ENCODE measurements at places on chromosomes 13 and 19.

DNA sequence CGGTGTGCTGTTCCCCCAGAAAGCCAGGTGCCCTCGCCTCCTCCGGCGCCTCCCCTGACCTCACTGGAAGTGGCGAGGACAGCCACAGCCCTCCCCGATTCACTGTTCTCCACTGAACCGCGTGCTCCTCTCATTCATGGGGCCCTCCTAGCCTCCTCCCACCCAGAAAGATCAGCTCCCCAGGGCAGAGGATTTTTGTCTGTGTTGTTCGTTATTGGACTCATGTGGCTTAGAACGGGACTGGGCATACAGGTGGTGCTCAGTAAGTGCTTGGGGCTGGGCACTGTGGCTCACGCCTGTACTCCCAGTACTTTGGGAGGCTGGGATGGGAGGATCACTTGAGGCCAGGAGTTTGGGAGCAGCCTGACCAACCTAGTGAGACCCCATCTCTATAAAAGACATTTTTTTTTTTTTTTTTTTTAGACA is 3.8 kb downstream of the PRTN3 start:
- DNase-seq = no peak

DNA sequence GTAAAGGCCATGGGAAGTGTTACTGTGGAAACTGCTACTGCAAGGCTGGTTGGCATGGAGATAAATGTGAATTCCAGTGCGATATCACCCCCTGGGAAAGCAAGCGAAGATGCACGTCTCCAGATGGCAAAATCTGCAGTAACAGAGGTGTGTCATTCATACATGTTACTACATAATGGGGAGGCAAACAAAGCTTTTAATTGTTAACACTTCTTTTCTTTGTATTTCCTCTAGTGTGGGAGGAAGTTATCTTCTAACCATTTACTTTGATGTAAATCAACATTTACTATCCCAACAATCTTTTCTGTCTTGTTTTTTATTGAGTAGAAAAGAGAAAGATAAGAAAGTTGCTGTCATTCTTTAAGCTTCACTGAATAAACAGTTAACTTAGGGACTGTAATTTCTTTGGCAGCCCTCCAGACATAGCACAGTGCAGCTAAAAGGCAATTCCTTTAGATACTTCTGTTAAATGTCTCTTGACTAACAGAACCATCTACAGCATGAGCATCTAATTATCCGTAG is 126.9 kb downstream of the ITGBL1 start:
- DNase-seq = no peak

DNA sequence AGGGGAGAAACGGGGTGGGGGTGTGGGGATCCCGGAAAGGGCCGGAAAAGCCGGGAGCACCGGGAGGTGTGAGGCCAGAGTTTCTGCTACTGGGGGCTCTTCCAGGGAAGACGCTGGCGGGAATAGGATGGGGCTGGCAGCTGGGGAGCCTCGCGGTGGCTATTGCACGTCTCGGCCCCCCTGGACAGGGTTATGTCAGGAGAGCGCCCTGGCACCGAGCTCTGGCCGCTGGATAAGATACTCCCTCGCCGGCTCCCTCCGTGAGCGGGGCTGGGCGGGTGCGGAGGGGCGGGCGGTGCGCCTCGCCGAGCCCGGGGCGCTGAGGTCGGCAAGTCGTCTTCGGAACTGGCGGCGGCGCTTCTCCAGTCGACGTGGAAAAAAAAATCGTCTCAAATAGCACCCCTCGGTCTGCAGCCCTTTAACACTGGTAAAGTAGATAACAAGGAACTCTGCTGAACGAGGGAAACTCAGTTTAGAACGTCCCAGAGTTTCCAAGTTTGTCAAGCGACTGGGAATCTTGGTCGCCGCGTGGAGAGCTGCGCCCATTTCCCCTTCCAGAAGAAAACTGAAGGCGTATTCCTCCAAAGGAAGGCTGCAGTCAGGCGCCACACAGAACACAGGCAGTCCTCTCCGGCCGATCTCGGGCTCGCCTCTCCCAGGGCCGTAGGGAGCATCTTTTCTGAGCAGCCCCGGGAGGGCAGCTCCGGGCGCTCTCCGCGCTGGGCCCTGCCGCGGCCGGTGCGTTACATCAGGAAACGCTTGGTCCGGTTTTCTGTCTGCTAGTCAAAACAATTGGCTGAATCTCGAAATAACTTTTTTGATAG is 115.1 kb downstream of the KCNRG start:
- no peak for DNase-seq

- DNase-seq = no peak
Observed at GRCh38 chr19:20513189-20513904, 52.2 kb downstream of the ZNF737 start.

DNA sequence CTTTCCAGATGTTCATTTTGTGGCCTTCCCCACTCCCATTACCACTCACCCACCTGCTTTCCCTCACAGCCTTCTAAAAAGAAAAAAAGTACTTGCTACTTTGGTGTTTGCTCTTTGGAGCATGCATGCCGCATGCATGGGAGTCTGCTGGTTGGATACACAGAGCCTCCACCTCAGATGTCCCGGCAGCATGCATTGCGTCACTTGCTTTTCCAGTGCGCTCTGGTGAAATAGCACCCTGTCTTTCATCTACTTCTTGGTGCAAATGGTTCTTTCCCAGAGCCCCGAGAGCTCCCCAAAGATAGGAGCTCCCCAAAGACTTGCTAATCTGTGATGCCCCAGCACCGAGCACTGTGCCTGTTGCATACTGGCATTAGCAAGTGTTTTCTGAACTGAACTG is 333.2 kb upstream of the ZNF507 start:
- no peak for DNase-seq

GRCh38 chr19:27911122-27911898 is 1301.6 kb downstream of the UQCRFS1 start:
- no peak for DNase-seq

DNA sequence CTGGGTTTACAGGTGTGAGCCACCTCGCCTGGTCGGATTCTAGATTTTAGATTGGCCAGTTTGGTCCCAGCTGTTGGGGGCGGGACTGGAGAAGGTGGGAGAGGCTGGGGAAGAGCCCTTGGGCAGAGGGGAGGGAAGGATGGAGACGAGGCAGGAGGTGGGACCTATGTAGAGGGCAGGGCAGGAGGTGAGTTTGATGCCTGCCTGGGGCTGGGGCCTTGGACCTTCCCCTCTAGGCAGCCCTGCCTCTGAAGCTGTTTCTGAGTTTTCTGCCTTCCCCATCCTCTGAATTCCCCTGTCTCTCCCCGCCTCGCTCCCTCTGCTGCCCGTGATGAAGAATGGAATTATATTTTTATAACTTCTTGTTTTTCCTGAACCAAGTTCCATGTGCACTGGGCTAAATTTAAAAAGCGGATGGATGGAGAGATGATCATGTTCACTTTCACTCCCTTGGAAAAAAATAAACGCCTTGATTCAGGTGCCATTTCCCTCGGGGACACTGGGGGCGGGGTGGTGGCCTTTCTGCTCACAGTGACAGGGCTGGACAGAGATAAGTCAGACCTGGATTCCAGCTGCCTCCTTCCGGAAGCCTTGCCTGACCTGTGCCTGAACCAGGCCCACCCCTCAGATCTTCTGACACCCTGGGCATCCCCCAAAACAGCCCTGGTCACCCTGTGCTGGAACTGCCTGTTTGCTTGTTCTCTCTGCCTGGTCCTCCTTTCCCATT is 16.5 kb upstream of the TNFAIP8L1 start:
- DNase-seq = no peak

DNA sequence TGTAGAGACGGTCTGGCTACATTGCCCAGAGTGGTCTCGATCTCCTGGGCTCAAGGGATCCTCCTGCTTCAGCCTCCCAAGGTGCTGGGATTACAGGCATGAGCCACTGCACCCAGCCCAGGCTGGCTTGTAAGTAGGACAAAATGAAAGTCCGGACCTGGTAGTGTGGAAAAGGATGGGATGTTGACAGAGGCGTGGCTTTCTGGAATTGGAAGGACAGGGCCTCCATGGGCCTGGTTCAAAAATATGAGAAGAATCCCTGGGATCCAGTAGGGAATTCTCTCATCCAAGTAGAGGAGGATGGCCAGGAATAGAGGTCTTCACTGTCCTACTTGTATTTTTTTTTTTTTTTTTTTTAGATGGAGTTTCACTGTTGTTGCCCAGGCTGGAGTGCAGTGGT is 64.9 kb downstream of the TRPM4 start:
- no peak for DNase-seq

GRCh38 chr19:45402298-45403061 is 2.4 kb downstream of the PPP1R13L start:
- no peak for DNase-seq

GRCh38 chr19:3682741-3683404 is 17.4 kb downstream of the PIP5K1C start:
- DNase-seq = no peak

DNA sequence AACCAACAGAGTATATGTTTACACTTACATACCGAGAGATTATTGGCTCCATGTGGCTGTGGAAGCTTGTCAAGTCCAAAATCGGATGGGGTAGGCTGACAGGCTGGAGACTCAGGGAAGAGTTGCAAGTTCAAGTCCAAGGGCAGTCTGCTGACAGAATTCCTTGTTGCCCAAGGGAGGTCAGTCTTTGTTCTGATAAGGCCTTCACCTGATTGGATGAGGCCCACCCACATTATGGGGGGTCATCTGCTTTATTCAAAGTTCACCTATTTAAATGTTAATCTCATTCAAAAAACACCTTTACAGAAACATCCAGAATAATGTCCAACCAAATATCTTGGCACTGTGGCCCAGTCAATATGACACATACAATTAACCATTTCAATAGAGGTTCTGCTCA is 452.4 kb downstream of the KLF12 start:
- DNase-seq = no peak

DNA sequence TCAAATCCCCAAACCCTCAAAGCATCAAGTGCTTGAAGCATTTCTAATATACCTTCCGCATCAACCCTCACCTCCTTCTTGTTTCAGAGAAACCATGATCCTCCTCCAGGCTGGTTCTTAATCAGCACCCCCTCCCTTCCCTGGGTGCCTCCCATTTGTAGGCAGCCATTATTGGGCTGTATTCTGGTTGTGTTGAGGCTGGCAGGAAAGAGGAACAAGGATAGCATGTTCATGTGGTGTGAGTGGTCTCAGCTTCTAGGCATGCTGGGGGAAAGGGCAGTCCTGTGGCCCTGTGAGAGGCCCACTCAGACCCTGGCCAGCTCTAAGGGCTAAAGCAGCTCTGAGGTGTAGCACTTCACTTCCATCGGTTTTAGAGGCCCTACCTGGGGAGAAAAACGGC is 18.9 kb upstream of the TRIM13 start:
- DNase-seq = no peak

GRCh38 chr19:1956868-1957492 is 16.0 kb downstream of the CSNK1G2 start:
- DNase-seq = no peak

DNA sequence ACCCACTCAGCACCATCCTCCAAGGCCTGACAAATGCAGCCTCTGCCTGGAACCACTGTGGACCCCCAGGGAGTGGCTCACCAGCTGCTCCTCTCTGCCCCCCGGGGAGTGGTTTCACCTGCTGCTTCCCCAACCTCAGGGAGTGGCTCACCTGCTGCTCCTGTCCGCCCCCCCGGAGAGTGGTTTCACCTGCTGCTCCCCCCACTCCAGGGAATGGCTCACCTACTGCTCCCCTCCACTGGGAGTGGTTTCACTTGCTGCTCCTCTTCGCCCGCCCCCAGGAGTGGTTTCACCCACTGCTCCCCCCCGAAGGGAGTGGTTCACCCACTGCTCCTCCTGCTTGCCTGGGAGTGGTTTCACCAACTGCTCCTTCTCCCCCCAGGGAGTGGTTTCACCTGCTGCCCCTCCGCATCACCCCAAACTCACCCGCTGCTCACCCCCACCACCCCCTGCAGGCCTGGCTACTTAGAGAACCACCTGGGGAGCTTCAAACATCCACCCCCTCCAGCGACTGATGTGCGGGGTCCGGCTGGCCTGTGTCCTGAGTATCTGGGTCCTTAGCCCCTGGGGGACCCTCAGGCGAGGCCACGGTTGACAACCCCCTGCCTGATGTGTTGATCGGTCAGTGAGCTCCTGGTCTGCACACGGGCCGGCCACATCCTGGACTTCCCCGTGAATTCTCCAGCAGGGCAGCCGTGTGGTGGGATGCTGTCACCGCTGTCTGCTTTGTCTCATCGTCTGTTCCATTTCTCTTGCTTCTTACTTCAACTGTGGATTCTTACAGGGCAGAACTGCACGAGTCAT is 14.6 kb upstream of the TMEM255B start:
- no peak for DNase-seq

DNA sequence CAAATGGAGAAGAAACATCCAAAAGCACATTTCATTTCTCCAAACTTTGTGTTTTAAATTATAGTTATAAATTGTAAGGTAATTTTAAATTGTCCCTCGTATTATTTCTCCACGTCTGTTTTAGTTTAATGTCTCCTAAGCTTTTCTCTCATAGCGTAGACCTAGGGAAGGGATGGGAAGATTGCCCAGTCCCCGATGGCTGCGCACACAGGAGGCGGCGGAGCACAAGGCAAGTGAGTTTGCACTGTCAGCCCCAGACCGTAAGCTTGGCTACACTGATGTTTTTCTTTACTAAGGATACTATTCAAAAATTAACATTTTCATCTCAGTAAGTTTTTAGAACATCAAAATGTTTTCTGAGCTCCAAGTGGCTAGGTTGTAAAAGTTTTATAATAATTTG is 72.3 kb downstream of the GPR12 start:
- no peak for DNase-seq

- no peak for DNase-seq
Observed at GRCh38 chr13:112664501-112665203, 25.2 kb upstream of the ATP11A start.

All from epithelial cell of proximal tubule (primary cell).